Activated CD4-positive, alpha-beta T cell treated with anti-CD3 and anti-CD28 coated beads, Interleukin-2, Interleukin-4, amounts not matched to agents 100 ng/mL and 50 ng/mL, durations not matched to agents 16 hours and 8 hours (primary cell): ENCODE measurements at places on chromosomes 3 and 15.

- DNase-seq = peak; percentile 25
These were observed 357.7 kb downstream of the OTOL1 start for GRCh38 chr3:161854232-161854771.

GRCh38 chr3:144424606-144425005, 453.0 kb downstream of the DIPK2A start:
- no peak for DNase-seq

DNA sequence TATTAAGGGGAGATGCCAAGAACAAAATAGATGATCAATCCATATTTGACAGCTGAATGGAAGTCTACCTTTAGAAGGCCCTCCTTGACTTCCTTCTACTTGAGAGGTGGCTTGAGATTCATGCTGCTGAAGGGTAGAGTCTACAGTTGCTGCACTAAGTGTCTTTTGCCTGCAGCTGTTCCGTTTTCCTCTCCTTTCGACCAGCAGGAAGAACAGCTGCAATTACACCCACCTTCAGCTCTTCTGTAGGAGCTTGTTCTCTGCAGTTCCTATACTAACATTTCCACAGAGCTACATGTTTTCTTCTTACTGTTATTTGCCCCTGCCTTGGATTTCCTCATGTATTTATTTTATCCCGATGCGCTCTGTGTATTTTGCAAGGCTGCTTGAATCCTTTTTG, 79.1 kb downstream of the ARRDC4 start:
- DNase-seq = no peak

GRCh38 chr3:172461530-172462138, 13.4 kb upstream of the GHSR start:
- DNase-seq = peak; percentile 47

GRCh38 chr3:4979428-4980228, at the start of gene BHLHE40:
Gene BHLHE40 (plus strand): TSS chr3:4979437. CDS start chr3:4979719, 282 bp downstream.
- no peak for DNase-seq

DNA sequence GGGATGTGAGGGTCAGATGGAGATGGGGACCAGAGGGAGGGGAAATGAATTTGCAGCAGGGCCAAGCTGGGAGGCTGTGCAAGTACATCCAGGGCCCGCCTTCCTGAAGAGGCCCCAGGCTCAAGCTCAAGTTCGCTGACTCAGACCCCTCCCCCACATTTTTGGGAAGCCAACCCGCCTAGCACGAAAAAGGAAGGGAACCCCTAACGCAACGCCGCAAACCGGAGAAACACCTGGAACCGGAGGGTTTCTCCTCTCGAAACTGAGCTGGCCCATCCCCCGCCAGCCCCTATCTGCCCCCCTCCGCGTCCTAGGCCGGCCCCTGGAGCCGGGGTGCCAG, 624 bp downstream of the AP3B2 start:
- DNase-seq = no peak

DNA sequence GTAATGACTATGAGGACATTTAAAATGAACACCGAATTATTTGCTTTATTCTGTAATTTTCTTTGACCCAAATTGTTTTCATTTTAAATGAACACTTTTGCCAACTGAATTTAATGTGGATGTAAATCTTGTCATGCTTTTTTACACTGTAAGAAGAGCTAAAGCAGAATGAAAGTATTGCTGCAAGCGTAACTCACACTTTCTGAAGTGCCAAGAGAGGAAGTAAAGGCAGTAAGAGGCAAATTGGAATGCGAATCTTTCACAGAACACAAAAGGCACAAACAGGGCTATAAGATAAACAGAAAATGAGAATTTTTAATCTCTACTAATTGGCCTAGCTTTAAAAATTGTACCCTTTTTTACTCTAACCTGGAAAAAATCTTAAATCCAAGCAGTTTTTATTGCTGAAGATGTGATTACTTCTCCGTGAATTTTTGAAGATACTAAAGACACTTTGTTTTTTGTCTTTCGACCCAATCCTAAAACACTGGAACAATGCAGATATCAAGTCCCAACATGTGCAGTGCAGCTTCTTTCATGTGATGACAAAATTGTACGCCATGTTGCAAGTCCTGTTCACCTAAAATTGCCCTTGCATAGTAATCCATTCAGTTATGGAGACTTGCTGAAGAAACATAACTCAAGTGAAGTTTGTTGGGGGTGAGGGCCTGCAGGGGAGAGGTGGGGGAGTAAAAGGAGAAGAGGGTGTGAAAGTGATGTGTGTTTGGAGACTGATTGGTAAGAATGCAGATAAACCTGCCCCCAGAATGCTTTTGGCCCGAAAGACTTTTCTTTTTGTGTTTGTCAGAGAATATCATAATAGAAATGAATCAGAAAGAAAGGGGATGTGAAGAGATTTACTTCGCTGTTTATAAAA, 1.4 kb downstream of the ARID3B start:
- no peak for DNase-seq

DNA sequence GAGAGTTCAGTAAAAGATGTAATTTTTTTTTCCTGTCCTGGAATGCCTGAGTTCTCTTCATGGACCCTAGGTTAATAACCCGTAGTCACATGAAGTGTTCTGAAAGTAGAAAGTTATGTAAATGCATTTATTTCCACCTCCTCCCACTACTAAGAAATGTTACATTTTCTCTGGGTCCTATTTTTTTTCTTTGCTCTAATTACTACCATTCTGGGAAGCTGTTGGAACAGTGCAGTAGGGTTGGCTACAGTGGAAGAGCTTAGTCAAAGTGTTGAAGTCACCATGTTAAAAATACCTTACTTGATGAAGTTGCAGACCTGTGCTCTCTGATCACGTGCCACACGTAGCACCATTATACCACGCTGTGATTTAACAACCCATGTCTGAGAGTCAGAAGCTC, 153.8 kb upstream of the TSC22D2 start:
- no peak for DNase-seq

- no peak for DNase-seq
These were observed 119.9 kb upstream of the MELTF start for GRCh38 chr3:197149528-197149927.

- DNase-seq = no peak
These were observed 152.4 kb downstream of the EBLN2 start for GRCh38 chr3:73213896-73214295.

- DNase-seq = no peak
These were observed 41.6 kb downstream of the WNT5A start for GRCh38 chr3:55445551-55445950.

- no peak for DNase-seq
These were observed 92.4 kb upstream of the ANKRD34C start for GRCh38 chr15:79190093-79190492.

DNA sequence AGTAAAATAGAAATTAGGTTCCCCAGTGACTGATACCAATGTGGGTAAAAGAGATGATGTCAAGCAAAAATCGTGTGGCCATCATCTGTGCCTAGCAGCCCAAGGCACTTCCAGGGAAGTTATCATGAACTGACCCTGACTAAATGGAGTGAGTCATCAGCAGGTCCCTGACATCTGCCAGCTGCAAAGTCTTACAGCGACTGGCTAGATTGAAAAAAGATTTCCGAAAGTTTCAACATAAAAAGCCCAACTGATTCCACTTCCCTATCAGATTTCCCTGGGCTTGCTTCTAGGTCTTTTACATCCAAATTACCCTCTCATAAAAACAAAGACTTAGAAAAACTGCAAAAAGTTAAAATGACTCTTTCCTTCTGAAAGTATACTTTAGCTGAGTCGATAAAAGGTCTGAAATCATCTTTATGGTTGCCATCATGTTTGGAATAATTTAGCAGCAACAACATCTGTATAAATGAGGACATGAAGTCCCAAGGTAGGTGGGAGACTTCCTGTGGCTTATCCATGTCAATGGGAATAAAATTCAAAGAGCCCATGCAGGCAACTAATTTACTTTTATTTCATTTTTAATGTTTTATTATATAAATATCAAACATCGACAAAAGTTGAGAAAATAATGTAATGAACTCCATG, 342.8 kb downstream of the ERC2 start:
- DNase-seq = no peak

- DNase-seq = no peak
These were observed 173.8 kb upstream of the THBS1 start for GRCh38 chr15:39407116-39407515.

DNA sequence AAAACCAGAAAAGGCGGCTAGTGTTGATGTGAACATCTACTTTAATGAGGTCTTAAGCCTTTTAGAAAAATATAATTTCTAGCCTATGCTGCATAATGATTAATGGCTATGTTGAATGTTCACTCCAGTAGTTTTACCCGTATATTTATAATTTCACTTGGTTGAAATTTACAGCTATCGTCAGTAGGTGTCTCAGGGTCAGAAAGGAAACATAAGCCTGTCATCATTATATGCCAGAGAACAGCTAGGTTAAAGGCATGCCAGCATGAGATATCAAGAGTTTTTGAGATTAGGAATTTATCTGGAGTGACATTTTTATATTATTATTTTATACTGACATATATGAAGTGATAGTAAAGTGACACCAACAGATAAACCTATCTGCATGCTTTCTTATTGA, 904.1 kb downstream of the OTOL1 start:
- DNase-seq = no peak

- DNase-seq = no peak
These were observed 1120.1 kb downstream of the ROBO1 start for GRCh38 chr3:78647726-78648125.

DNA sequence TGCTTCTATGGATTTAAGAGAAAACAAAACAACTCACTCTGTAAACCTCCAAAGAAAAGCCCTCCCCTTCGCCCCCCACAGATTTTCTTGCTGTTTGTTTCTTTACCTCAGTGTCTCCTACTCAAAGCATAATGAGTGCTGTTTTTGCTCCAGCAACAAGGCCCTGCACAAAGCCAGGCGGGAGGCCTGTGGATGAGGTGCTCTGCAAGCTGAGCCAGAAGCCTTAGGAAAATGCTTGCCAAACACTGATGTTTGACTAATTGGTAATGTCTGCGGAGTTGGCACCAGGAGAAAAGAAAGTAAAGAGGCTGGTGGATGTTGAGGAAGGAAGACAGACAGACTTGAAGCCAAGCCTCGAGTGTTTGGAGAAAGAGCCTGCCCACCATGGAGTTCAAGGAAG, 99.7 kb downstream of the RARB start:
- DNase-seq = no peak

GRCh38 chr3:62559831-62560445, 186.6 kb upstream of the FEZF2 start:
- no peak for DNase-seq

- no peak for DNase-seq
These were observed 365.8 kb downstream of the FOXP1 start for GRCh38 chr3:71217640-71218222.

GRCh38 chr3:51604212-51604611, 65.7 kb downstream of the RAD54L2 start:
- no peak for DNase-seq

DNA sequence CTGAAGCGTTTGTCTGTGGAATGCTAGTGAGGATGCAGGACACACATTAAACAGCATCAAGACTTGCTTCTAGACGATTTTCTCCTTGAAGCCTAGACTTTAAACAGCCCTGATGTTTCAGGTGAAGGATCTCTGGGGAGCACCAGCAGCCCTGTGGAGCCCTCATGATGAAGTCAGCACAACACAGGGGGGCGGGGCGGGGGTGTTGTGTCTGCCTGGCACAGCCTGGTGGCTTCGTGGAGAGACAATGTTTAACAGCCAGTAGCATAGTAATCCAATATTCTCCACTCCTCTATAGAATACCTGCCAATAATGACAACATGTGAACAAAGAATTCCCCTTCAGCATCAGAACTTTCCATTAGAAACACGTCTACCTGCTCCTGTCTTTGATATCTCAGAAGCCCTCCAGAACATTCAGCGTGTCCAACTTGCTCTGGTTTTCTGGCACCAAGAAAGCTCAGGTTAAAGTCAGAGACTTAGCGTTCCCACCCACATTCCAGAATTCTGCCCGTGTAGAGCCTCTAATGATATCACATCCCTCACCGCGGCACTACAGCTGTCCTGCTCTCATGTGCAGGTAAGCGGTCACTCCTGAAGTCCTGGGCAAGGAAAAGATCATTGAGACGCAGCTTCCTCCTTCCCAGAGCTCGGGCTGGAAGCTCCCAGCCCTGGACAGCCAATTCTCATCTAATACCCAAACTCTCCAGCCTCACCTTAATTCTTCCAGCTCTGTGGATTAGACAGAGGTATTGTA, 98.0 kb downstream of the ATP10A start:
- no peak for DNase-seq

- DNase-seq = no peak
These were observed 73.2 kb downstream of the CORO2B start for GRCh38 chr15:68651916-68652525.

DNA sequence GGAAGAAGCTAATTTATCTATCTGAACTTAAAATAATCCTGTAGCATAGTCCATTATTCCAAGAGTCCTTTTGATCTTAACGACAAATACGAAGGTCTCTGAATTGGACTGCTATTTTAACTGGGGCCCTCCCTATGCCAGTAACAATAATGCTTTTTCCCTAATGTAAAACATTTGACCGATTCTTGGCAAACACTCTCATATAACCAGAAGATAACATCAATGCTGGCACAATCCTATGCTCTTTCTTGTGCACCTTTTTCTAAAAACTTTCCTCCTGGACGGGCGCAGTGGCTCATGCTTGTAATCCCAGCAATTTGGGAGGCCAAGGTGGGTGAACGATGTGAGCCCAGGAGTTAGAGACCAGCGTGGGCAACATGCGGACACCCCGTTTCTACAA, 3.9 kb downstream of the LRRFIP2 start:
- DNase-seq = no peak

DNA sequence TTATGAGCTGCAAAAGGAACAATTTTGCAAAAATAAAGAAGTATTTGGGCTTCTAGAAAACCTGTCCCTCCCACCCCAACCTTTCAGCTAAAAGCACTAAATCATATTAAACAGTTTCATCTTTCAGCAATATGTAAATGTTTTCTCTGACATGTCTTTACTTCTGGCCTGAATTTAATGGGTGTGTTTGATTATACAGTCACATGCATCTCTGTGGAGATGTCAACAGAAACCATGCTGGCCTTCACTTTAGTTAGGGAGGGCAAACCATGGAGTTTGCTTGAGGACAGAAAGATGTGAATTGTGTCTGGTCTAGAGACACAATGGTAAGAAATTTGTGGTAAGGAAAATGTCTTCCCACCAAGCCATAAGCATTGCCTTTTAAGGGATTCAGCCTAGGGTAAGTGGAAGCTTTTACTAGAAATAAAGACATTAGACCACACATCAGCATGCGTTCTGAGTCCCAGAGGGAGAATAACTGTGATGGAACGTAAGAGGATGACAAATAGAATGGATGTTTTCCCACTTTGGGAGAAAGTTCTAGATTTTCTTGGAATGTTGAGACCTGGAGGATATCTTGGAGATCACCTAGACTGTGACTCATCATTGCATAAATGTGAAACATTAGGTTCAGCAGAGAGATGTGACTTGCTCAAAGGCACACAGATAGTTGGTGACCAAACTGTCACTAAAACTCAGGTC, 68.9 kb downstream of the ST8SIA2 start:
- no peak for DNase-seq
